ENCODE measurements at places on chromosomes 13 and 19.

DNA sequence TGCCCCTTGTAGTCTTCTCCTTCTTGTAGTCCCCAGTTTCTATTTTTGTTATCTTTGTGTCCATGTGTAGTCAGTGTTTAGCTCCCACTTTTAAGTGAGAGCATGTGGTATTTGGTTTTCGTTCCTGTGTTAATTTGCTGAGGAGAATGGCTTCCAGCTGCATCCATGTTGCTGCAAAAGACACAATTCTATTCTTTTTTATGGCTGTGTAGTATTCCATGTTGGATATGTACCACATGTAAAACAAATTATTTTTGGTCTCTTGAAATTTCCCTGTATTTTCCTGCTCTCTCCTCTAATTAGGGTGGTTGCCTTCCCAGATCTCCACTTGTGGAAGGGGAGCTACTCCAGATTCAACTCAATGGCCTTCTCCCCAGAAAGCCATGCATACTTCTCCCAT, 813.8 kb downstream of the UQCRFS1 start:
- no peak for DNase-seq

GRCh38 chr13:98919566-98919965, 58.3 kb downstream of the DOCK9 start:
- DNase-seq = no peak

- peak; percentile 30 for DNase-seq
These were observed 145.1 kb upstream of the ZNF536 start for GRCh38 chr19:30227012-30227621.

DNA sequence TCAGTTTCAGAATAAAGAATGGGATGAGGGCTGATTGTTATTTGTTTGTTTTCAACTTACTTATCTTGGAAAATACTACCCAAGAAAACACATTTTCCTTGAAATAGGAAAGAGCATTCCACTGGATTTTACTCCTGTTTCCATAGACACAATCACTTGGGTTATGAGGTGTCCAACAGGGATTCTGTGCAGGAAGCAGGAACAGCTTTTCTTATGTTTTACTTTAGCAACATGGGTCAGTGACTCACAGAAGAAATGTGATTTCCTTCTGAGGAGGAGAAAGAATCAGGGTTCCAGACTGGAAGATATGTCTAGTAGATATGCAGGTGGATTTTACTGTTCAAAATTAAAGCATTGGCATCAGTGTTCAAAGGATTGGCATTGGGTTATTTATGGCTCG, 180.8 kb upstream of the GPC6 start:
- DNase-seq = no peak

- DNase-seq = peak; percentile 88
These were observed 19.2 kb upstream of the ERCC1 start for GRCh38 chr19:45442778-45443461.

DNA sequence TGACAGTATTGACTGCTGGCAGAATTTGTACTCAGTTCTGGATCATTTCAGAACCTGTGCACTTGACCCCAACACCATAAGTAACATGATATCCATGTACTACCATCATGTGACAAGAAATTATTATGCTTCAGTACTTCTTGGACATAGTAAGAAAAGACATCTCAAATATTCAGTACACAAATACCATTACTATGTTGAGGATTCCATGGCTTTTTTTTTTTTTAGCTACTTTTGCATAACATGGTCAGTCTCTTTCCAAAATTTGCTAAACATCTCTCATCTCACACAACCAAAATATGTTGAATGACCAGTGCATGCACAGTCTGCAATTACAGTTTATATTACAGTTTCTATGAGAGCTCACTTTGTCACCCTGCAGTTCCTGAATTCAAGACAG, 85.3 kb downstream of the FLT1 start:
- DNase-seq = no peak
